ENCODE measurements at places on chromosomes 7 and 10.

- DNase-seq = no peak
Observed at GRCh38 chr7:92705831-92706230, 115.6 kb upstream of the FAM133B start.

GRCh38 chr10:114650266-114650665 is 7.8 kb downstream of the ABLIM1 start:
- no peak for DNase-seq

GRCh38 chr10:1204434-1205326 is 148.5 kb downstream of the WDR37 start:
- DNase-seq = no peak

- no peak for DNase-seq
Observed at GRCh38 chr7:102241431-102241830, 45.2 kb upstream of the SH2B2 start.

DNA sequence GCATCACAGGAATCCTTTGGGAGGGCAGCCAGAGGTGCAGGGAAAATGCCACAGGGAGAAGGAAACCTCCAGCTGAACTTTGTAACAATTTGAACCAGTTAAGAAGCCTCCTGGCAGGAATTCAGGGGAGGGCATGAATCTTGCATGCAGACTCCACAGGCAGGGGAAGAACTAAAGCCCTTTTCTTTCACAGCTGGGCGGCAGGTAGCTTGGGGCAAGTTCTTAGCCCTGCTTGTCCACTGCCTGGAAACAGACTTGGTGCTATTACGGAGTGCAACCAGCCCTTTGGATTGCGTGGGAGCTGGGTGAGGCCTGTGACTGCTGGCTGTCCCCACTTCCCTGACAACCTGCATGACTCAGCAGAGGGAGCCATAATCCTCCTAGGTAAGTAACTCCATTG is 51.7 kb upstream of the ADAM12 start:
- DNase-seq = no peak

GRCh38 chr10:58780476-58780875 is 267.8 kb downstream of the BICC1 start:
- no peak for DNase-seq

DNA sequence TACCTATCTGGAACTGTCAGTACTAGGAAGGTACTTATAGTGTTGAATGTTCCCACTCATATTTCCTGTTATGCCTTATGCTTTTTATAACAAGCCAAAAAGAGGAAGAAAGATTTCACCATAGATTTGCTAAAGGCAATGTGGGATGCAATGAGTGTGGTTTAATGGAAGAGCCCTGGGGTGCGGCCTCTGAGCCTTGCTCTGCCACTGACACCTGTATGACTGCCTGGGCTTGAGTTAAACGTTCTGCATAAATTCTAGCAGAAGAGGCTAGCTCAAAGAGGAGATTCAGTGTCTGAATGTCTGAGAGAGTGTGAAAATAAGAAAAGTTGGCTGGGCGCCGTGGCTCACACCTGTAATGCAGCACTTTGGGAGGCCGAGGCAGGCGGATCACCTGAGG is 143.8 kb downstream of the TPST1 start:
- no peak for DNase-seq

Measured in C1 segment of cervical spinal cord (tissue), 14 donors.